ENCODE measurements at places on chromosomes 13 and 19. TPM values are rescaled to one million over a fixed set of nuclear protein-coding genes. Genes with fewer than 3 reads are reported as not detected.

The COQ8B gene
- 42.0 TPM for total RNA-seq

The LSR gene
- 0.29 TPM for total RNA-seq

The ZNF221 gene
- total RNA-seq, result 9.2 TPM

The APOC4 gene
- total RNA-seq, result not detected

The OCEL1 gene
- total RNA-seq, result 28.5 TPM

The ACTMAP gene
- total RNA-seq, result 17.0 TPM

The DHDH gene
- total RNA-seq, result 0.67 TPM

The SMIM44 gene
- not detected for total RNA-seq

The CD37 gene
- not detected for total RNA-seq

The ZNF730 gene
- total RNA-seq, result 2.4 TPM

The SIGLEC14 gene
- not detected for total RNA-seq

The MKNK2 gene
- total RNA-seq, result 83.3 TPM

The ERICH6B gene
- total RNA-seq, result not detected

The EPN1 gene
- total RNA-seq, result 148 TPM

The CAPNS1 gene
- total RNA-seq, result 789 TPM

The ADGRE3 gene
- not detected for total RNA-seq

The CYP4F8 gene
- not detected for total RNA-seq

The CYP4F2 gene
- total RNA-seq, result not detected

The KLK14 gene
- not detected for total RNA-seq

The TMEM221 gene
- total RNA-seq, result 0.30 TPM

The TMEM145 gene
- 0.21 TPM for total RNA-seq

The TTC9B gene
- total RNA-seq, result not detected

The PPP1R37 gene
- total RNA-seq, result 34.8 TPM

The IZUMO1 gene
- not detected for total RNA-seq

The SRRM5 gene
- total RNA-seq, result 0.35 TPM

The GPR12 gene
- total RNA-seq, result not detected

The CYP2A7 gene
- not detected for total RNA-seq

The KIR3DL2 gene
- total RNA-seq, result not detected

The SULT2A1 gene
- not detected for total RNA-seq

The JSRP1 gene
- total RNA-seq, result not detected

The EMP3 gene
- total RNA-seq, result 212 TPM

The ZNF570 gene
- total RNA-seq, result 7.3 TPM

The LILRA6 gene
- not detected for total RNA-seq

The SOHLH2 gene
- not detected for total RNA-seq

The CGB8 gene
- total RNA-seq, result not detected

Measured in osteocyte (in vitro differentiated cells).